ENCODE measurements at places on chromosomes 13 and 19.

DNA sequence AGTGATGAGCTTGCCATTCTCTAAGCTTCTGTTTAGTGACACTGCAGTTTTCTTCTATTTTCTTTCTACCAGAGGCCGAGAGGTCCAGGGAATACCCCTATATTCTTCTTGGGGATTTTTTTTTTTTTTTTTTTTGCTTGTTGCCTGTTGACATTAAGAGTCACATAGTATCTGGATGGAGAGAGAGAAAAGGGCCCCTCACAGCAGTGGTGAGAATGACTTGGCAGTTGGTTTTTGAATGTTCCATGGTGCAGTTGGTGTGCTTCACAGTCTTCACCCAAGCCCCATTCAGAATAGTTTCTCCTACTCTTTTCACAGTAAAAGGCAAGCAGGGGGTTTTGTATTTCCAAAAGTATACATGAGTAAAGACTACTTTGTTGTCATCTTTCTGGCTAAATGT, 577.9 kb downstream of the LMO7 start:
- H3K27me3 ChIP-seq, result no peaks in the 10 kb centered on the region
- H3K4me3 ChIP-seq, result no peak overlapping the region
- H3K36me3 ChIP-seq, result no peaks in the 10 kb centered on the region
- DNase-seq, result no peak
- H3K27ac ChIP-seq, result no peak overlapping the region
- H3K4me1 ChIP-seq, result no peaks in the 10 kb centered on the region

DNA sequence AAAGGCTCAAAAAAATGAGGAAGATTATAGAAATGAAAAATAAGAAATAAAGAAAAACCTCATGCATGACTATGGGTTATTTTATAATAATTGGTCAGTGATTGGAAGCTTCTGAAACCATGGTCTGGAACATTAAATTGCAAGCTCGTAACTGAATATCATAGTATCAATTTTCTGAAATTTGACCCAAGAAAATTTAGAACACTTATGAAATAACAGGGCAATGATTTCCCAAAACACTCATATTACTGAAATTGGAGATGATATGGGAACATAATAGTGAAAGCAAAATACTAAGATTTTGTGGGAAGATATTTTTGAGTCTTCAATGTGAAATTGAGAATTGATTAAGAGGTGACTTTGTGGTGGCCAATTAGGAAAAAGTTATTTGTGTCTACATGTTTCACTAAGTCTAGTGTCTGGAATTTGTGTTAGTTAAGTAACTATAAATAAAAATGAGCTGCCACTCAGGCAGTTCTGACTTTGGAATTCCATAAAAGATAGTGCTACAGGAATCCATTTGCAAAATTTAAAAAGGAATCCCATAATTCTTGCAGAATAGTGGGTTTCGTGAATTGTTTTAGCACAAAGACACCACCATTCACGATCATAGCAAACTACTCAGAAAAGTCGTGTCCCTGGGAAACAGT, 603.0 kb downstream of the LMO7 start:
- H3K27ac ChIP-seq, result no peak overlapping the region
- H3K4me1 ChIP-seq, result no peaks in the 10 kb centered on the region
- H3K36me3 ChIP-seq, result no peaks in the 10 kb centered on the region
- H3K4me3 ChIP-seq, result no peak overlapping the region
- H3K27me3 ChIP-seq, result no peaks in the 10 kb centered on the region

GRCh38 chr19:54282686-54283470, 2.0 kb upstream of the LILRB2 start:
- no peak overlapping the region for H3K4me3 ChIP-seq
- H3K36me3 ChIP-seq, result no peaks in the 10 kb centered on the region
- no peak overlapping the region for H3K27ac ChIP-seq
- DNase-seq, result no peak
- peaks cover 32% of the 10 kb centered on the region for H3K27me3 ChIP-seq
- no peaks in the 10 kb centered on the region for H3K4me1 ChIP-seq

DNA sequence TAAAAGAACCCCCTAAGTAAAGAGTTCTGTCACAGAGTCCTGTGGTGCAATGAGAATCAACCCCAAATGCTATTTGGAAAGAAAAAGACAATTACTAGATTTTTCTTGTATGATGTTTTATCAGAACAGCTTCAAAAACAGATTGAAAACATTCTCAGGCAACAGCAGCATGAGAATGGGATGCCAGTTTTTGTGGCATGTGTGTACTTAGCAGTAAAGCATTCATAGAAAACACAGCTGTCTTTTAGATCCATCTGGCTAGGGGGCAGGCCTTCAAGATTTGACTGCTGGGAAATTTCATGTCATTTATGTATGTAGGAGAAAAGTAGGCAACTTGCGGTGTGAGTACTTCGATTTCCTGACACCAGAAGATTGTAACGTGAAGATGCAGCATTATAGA, 170.5 kb upstream of the HTR2A start:
- no peaks in the 10 kb centered on the region for H3K4me1 ChIP-seq
- no peaks in the 10 kb centered on the region for H3K36me3 ChIP-seq
- no peaks in the 10 kb centered on the region for H3K27me3 ChIP-seq
- no peak overlapping the region for H3K27ac ChIP-seq
- H3K4me3 ChIP-seq, result no peak overlapping the region
- DNase-seq, result no peak

GRCh38 chr13:37868691-37869505, 674 bp downstream of the TRPC4 start:
- H3K4me1 ChIP-seq, result peaks cover 4% of the 10 kb centered on the region
- H3K36me3 ChIP-seq, result no peaks in the 10 kb centered on the region
- no peak for DNase-seq
- peaks cover 27% of the 10 kb centered on the region for H3K27me3 ChIP-seq
- no peak overlapping the region for H3K4me3 ChIP-seq
- H3K27ac ChIP-seq, result no peak overlapping the region

DNA sequence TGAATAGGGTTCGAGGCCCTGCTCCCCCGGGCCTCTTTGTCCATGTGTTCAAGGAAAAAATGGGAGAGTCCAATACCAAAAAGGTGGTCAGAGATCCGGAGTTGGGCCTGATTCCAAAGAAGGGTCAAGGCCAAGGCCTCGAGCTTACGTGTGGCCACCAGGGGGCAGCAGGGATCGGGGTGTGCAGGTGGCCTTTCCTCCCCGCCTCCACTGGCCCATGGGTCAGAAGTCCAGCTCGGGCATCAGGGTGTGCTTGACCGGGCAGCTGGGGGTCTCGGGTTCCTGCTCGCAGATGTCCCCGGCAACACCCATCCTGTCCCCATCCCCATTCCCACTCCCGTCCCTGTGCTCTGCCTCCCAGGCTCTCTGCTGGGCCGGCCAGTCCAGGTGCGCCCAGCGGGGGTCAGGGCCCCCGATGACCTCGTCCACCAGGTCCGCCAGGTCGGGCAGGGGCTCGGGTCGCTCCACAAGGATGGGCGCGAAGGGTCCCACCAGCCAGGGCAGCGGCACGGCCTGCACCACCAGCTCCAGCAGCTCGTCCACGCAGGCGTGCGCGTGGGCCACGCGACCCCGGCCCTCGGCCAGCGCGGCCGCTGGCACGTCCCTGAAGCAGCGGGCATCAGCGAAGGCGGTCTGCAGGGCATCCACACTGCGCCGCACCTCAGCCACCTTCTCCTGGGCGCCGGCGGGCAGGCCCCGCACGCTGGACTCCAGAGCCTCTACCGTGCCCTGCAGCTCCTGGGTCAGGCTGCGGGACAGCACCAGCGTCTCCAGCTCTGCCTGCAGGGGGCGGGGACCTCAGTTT, 5.2 kb upstream of the PLIN4 start:
- H3K36me3 ChIP-seq, result no peaks in the 10 kb centered on the region
- no peak overlapping the region for H3K4me3 ChIP-seq
- H3K27me3 ChIP-seq, result no peaks in the 10 kb centered on the region
- DNase-seq, result no peak

GRCh38 chr19:17236811-17237543, 8.7 kb downstream of the NR2F6 start:
- no peak overlapping the region for H3K27ac ChIP-seq
- DNase-seq, result no peak
- no peaks in the 10 kb centered on the region for H3K27me3 ChIP-seq
- peaks cover 7% of the 10 kb centered on the region for H3K36me3 ChIP-seq
- H3K4me3 ChIP-seq, result peak overlapping the region; percentile 68

DNA sequence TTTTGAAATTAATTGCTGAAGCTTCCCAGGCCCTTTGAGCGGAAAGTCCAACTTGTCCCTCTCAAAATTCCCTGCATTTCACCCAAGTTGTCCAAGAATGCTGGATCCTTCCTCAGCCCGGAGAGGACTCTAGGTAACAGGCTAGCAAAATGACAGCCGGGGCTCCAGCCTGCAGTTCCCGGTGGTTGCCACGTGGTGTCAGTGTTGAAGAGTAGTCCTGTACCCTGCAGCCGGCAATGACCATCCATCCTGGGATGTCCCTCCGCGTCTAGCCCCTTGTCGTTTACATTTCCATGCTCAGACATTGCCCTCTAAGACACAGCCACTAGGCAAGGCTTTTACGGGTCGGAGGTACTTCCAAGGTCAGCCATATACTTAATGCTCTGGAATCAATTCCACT, 31.4 kb upstream of the MTIF3 start:
- peak; percentile 26 for DNase-seq
- H3K4me3 ChIP-seq, result no peak overlapping the region
- no peaks in the 10 kb centered on the region for H3K36me3 ChIP-seq
- peaks cover 21% of the 10 kb centered on the region for H3K4me1 ChIP-seq

- no peaks in the 10 kb centered on the region for H3K27me3 ChIP-seq
- peaks cover 6% of the 10 kb centered on the region for H3K36me3 ChIP-seq
- H3K4me3 ChIP-seq, result peak overlapping the region; percentile 41
- no peaks in the 10 kb centered on the region for H3K4me1 ChIP-seq
- H3K27ac ChIP-seq, result no peak overlapping the region
Observed at GRCh38 chr19:54967611-54968010, 1.4 kb downstream of the NLRP2 start.
